ENCODE measurements at places on chromosomes 11 and 22.

- no peak for DNase-seq
These were observed 229.0 kb downstream of the TMEM135 start for GRCh38 chr11:87266751-87267150.

DNA sequence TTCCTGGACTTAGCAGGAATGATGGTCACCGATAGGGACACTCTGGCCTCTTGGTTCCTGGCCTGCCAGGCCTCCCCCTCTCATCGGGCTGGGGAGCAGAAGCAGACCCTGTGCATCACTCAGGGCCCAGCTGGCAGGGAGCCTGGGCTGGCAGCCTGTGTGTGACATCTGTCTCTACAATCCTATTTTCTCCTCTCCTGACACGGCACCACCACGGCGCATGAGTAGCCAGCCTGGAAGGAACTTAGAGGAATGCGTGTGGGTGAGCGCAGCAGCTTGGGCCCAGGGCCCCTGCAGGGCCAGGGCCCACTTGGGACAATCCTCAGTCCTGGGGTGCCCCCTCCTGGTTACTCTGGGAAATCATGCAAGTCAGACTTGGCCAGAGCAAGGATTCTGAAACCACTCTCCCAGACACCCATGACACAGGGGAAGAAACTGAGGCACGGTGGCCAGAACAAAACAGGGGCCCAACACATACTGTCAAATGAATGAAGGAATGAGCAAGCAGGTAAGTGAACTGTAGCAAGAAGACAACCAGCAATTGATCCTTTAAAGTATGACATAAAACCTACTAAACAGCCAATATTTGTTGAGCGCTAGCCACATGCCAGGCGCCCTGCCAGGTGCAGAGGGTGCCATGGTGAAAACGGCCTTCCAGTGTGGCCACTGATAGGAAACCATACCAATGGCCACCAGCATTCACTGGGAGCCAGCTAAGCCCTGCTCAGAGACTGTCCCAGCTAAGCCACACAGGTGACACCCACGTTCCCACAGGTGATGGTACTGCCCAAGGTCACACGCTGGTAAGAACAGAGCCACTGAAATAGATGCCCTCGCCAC lies 13.3 kb downstream of the RSPH14 start:
- DNase-seq = peak; percentile 93

DNA sequence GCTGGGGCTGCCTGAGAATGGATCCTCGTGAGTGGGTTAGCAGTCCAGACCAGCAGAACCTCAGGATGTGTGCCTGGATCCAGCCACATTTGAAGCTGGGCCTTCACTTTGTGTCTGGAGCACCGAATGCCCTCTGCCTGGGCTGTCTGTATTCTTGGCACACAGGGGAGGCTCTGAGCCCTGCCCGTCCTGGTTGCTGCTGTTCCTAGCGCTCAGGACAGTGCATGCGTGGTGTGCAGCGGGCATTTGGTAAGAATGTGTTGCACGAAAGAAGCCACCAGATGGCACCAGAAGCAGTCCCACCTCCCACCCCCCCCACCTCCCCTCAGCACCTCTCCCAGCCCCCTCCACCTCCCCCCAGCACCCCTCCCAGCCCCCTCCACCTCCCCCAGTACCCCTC lies 4.1 kb upstream of the MAPK11 start:
- DNase-seq = peak; percentile 89

- DNase-seq = peak; percentile 100
These were observed at the start of gene NDUFV1 for GRCh38 chr11:67606492-67607295. TSS of gene NDUFV1 (plus strand) at chr11:67606936. CDS start at chr11:67607005, 69 bp downstream.

DNA sequence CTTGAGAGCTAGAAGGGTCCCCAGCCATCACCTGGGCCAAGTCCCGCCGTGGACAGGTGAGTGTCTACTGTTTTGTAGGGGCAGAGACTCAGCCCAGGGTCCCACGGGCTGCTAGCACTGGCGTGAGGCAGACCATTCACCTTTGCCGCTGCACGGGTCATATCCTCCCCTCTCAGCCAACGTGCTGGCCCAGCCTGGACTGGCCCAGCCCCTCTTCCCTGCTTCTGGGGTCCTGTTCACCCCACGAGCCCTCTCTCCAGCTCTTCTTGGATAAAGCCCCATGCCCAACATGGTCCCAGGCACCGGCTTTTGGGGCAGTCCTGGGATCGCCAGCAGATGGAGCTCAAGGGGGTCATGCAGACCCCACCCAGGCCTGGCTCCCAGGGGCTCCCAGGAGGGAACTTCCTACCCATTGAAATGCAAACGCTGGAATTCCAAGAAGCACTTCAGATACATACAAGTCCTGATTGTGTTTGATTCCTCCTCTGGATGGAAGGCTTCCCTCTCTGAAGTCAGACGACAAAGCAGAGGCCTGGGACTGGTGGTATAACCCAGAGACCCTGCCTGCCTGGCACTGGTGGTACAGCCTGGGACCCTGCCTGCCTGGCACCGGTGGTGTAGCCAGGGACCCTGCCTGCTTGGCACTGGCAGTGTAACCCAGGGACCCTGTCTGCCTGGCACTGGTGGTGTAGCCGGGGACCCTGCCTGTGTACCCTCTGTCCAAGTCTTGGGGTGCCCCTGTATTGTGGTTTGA lies 8.9 kb upstream of the SEPTIN5 start:
- DNase-seq = no peak

DNA sequence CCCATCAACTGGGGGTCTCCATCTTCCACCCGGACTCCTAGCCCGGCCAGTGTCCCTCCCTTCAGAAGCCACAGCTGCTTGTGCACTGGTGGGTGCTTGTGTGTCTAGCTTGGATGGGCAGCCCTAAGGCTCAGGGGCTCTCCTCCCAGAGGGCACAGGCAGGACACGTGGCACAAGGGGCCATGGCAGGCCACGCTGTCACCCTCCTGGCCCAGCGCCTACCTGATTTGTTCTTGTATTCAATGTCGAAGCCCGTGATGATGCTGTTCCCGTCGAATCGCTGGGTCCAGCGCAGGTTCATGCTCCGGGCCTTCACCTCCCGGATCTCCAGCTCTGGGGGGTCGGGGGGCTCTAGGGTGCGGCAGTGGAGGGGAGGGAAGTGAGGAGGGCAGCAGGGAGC lies 152.6 kb downstream of the CEP164 start:
- no peak for DNase-seq

DNA sequence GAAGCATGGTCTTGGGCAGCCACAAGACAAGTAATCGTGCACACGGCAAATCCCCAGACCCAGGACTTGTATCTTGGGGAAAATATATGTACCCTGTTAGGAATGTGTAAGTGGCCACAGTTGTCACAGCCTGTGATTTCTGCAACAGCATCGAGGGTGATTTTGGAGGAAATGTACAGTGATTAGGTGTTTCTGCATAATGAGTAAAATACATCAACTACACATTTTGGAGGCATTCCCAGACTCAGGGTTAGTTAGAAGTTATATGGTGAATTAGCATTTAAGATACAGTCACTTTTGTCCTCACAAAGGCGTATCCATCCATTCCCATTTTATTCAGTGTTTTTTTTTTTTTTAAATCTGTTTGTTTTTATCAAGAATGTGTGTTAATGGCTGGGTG lies 28.4 kb downstream of the SUSD2 start:
- no peak for DNase-seq

DNA sequence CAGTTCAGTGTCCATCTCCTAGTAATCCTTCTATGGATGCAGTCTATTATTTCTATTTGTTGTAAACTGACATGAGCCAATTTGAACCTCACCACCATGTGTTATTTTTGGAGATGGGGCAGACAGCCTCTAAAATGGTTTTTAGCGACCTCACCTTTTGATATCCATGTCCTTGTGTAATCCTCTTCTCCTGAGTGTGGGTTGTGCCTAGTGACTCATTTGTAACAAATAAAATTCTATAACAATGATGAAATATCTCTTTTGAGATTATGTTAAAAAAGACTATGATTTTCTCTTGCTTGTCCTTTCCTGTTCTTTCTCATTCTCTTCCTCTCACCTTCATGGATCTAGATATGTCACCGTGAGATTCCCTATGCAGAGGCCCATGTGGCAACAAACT lies 554.6 kb upstream of the ANO3 start:
- no peak for DNase-seq

DNA sequence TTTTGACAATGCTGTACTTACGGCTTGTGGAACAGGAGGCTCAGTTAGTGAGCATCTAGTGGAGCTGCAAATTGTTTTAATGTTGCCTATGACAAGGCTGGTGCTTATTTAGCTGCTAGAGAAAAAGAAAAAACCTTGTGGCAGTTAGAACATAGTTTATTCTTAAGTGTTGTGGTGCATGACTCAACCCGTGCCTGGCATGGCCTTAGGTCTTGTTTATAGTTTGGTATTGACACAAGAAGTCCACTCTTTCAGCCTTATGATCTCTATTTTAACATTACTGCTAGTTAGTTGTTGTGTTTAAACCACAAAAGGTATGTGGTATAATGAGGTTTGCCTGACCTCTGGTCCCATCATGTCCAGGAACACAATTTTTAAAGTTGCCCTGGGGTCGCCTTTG lies 744.6 kb downstream of the FAM181B start:
- DNase-seq = no peak

DNA sequence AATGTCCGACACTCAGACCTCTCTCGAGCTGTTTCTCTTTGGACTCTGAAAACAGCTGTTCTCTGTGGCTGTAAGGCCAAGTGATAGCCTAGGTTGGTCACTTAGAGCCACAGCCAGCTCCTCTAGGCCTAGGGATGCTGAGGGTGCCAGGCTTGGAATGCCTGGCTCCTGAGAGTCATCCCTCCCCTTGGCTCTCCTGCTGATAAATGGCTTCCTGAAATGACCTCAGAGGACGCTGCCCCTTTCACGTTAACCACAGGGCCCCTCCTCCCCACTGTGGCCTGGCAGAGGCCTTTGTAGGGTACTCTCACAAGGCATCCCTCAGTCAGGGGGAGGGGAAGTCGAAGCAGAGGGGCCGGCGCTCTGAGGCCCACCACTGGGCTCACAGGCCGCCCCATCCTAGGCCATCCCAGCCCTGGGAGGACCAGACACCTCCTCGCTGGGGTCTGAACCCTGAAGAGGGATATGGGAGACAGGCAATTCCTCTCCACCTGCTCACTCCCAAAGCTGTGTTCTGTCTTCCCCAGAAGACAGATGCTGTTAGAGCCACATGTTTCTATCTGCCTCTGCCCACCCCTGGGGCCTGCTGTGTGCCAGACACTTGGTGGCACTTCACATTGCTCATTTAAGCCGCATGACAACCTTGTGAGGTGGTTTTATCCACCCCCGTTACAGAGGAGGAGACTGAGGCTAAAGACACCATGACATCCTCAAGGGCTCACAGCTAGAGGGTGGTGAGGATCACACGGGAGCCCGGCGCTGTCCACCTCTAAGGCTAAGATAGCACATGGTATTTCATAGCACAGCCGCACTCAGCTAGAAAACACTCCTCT lies 50.9 kb downstream of the ARFGAP3 start:
- no peak for DNase-seq

DNA sequence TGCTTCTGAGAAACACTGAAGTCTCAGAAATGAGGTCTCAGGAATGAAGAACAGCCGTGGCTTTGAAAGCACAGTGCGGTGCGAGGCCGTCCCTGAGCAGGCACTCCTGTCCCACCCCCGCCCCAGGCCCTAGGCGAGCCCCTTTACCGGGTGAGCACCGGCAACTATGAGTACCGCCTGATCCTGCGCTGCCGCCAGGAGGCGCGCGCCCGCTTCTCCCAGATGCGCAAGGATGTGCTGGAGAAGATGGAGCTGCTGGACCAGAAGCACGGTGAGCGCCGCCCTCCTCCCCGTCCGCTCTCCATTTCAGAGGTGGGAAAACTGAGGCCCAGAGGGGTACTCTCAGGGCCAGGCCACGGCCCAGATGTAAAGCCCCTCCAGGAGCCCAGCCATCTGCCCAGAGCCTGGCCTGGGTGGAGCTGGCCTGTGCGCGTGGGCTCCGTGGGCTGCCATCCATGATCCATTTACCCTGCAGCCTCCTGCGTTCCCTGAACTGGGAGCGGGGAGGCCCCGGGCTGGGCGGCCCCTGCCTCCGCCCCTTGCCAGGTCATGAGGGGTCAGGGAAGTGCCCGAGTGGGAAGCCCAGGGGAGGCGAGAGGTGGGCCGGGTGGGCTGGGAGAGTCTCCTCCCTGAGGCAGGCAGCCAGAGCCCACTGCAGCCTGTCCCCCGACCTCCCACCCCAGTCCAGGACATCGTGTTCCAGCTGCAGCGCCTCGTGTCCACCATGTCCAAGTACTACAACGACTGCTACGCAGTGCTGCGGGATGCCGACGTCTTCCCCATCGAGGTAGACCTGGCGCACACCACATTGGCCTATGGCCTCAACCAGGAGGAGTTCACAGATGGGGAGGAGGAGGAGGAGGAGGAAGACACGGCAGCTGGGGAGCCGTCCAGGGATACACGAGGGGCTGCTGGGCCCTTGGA lies 9.5 kb downstream of the SLC16A8 start:
- no peak for DNase-seq

- no peak for DNase-seq
These were observed 38.8 kb downstream of the ZNF202 start for GRCh38 chr11:123702696-123703095.

DNA sequence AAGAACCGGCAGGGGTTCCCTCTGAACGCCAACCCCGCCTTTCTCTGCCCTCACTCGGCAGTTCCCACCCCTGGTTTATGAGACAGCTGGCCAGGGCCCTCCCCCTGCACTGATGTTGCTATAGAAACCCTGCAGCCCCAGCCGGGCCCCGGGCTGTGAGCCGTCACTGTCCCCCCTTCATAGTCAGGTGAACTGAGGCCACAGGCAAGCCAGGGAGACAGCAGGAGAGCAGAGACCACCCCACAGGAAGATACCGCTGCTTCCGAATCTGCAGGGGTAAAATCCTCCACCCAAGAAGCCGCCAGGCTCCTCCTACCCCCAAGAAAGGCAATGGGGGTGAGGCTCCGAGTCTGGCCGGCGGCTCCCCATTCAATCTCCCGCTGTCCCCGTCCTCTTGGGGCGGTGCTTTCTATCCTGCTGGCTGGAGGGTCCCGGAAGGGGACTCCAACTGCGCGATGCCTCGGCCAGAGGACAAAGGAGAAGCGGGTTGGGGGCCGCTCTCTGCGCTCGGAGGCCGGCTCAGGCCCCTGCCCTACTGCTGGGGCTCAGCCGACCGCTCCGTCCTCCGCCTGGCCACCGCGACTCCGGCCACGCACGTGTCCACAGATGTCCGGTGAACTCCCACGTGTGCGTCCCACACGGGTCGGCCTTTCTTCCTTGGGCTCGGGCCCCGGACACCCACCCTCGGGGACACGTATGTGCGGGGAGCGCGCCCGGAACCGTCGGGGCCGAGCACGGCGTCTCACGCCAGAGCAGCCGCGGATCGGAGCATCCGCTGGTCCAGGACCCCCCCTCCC lies 587 bp downstream of the SLC25A22 start:
- peak; percentile 84 for DNase-seq

DNA sequence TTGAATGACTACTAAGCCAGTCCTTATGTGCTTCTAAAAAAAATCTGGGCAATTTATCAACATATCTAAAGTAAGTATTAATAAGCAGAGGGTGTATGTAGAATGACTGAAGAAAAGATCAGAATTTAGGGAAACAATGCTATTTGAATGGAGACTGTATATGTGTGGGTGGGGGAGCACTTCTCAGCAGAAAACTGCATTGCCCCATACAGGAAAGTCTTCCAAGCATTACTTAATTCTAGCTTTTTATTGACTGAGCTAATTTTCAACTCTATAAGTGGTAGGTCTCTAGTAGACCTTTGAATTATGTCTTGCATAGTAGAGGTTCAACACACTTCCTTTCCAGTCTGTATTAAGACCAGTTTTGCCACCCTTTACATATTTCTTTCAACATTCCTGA lies 41.7 kb downstream of the CASP12 start:
- no peak for DNase-seq

- DNase-seq = no peak
These were observed 988 bp downstream of the TNRC6B start for GRCh38 chr22:40178417-40179409.

- no peak for DNase-seq
These were observed 2.0 kb upstream of the APOBEC3A start for GRCh38 chr22:38955250-38955905.

All from HuH-7 (cell line).